ENCODE measurements at places on chromosomes 4 and X. TPM values are rescaled to one million over a fixed set of nuclear protein-coding genes. Genes with fewer than 3 reads are reported as not detected.

DNA sequence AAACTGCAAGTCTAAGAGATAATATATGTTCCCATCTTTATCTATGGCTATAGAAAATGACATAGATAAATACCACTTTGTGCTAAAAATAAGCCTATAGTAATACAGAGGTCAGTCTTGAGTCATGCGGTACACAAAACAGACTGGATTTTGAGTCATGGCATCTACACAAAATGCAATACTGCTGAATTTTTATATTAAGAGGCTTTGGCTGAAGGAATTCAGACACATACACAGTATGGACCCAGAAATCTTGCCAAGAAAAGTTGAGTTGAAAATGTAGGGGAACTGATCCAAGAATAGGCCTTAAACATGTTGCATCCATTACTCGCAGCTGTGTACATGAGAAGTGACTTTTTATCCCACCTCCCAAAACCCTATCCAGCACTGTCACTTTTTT, 184.4 kb downstream of the TENM3 start:
- no peak overlapping the region for H3K4me3 ChIP-seq
- H3K27ac ChIP-seq: no peak overlapping the region
- no peaks in the 10 kb centered on the region for H3K4me1 ChIP-seq
- H3K36me3 ChIP-seq: no peaks in the 10 kb centered on the region
- DNase-seq: no peak

- no peaks in the 10 kb centered on the region for H3K36me3 ChIP-seq
- DNase-seq: no peak
- peaks cover 23% of the 10 kb centered on the region for H3K27me3 ChIP-seq
Measured at GRCh38 chrX:153374426-153374825, 26.7 kb downstream of the PNMA6E start.

- no peaks in the 10 kb centered on the region for H3K27me3 ChIP-seq
- H3K4me1 ChIP-seq: no peaks in the 10 kb centered on the region
- H3K4me3 ChIP-seq: no peak overlapping the region
- DNase-seq: no peak
Measured at GRCh38 chr4:167893531-167893930, 198.8 kb upstream of the ANXA10 start.

GRCh38 chr4:152696764-152697261, 17.0 kb upstream of the TMEM154 start:
- H3K4me3 ChIP-seq: peak overlapping the region; percentile 8
- no peak overlapping the region for H3K27ac ChIP-seq
- peaks cover 11% of the 10 kb centered on the region for H3K27me3 ChIP-seq
- no peaks in the 10 kb centered on the region for H3K4me1 ChIP-seq

- H3K36me3 ChIP-seq: no peaks in the 10 kb centered on the region
- no peak overlapping the region for H3K4me3 ChIP-seq
- DNase-seq: no peak
Measured at GRCh38 chrX:138287205-138287877, 424.2 kb downstream of the FGF13 start.

- no peaks in the 10 kb centered on the region for H3K36me3 ChIP-seq
- peaks cover 3% of the 10 kb centered on the region for H3K4me1 ChIP-seq
- H3K27ac ChIP-seq: no peak overlapping the region
- H3K4me3 ChIP-seq: no peak overlapping the region
- DNase-seq: no peak
- peaks cover 2% of the 10 kb centered on the region for H3K27me3 ChIP-seq
Measured at GRCh38 chrX:124325732-124326131, 6.7 kb upstream of the TEX13D start.

DNA sequence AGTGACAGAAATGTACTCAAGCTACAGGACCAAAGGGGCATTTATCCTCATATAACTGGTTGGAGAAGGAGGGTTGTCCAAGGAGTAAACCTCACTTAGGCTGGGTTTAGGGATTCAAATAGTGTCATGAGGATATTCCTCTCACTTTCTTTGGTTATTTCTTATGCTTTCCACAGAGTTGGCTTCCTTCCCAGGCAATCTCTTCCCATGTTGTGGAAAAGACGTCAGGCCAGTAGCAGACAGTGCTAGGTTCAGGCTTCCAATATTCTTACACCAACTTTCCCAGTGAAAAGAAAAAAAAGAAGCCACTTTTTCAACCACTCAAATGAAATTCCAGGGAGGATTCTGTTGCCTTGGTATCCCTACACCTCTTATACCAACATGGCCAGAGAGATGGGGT, 653.0 kb downstream of the C4orf33 start:
- no peaks in the 10 kb centered on the region for H3K4me1 ChIP-seq
- no peak overlapping the region for H3K27ac ChIP-seq
- no peak overlapping the region for H3K4me3 ChIP-seq
- no peak for DNase-seq

- H3K27ac ChIP-seq: no peak overlapping the region
- no peak overlapping the region for H3K4me3 ChIP-seq
Measured at GRCh38 chr4:42167709-42168108, 15.3 kb upstream of the BEND4 start.

DNA sequence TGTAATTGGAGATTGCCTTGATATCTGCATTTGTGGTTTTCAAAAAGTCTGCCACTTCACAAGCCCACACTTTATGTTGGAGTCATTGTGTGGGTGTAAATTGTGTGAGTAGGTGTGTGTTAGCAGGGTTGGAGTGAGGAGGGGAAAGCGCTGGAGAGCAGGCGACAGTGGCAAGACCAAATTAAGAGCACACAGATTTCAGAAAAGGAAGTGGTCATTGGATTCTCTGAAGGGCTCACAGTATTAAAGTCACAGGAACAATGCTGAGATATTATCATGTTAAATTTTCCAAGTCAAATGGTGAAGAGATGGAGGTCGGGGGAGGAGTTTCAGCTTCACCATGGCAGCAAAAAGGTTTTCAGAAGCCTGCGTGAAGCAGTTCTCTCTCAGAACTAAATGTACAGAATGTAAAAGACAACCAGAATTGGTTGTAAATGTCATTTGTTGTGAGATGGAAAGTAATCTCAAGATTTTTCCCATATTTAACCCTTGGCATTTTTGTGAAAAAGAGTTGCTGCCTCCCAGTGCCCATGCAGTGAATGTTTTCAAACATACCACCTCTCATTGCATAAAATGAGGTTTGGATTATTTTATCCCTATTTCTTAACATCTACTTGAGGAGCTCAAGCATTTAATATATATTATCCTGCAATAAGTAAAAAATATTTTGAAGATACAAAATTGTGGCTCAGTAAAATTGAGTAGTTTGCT, 265.9 kb downstream of the ZNF674 start:
- peaks cover 4% of the 10 kb centered on the region for H3K27me3 ChIP-seq
- DNase-seq: peak; percentile 62
- no peaks in the 10 kb centered on the region for H3K36me3 ChIP-seq
- H3K27ac ChIP-seq: peak overlapping the region; percentile 98

DNA sequence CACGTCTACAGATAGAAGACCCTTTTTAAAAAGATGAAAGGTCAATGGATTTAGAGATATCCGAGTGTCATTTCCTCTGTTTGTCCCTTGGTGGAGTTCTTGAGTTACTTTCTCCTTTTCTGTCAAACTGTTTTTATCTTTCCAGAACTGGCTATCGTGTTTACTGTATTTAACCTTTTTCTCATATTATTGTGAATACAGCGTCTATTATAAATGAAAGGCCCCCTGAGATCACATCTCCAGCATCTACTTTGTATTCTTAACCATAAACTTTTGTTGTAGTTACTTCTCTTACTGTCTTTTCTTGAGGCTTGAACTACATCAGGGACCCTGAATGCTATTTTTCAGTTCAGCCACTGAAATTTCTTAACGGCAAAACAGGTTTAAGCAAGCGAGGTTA, 4.0 kb upstream of the PCDH7 start:
- no peak overlapping the region for H3K27ac ChIP-seq
- H3K36me3 ChIP-seq: peaks cover 19% of the 10 kb centered on the region
- peaks cover 25% of the 10 kb centered on the region for H3K27me3 ChIP-seq
- no peak for DNase-seq

DNA sequence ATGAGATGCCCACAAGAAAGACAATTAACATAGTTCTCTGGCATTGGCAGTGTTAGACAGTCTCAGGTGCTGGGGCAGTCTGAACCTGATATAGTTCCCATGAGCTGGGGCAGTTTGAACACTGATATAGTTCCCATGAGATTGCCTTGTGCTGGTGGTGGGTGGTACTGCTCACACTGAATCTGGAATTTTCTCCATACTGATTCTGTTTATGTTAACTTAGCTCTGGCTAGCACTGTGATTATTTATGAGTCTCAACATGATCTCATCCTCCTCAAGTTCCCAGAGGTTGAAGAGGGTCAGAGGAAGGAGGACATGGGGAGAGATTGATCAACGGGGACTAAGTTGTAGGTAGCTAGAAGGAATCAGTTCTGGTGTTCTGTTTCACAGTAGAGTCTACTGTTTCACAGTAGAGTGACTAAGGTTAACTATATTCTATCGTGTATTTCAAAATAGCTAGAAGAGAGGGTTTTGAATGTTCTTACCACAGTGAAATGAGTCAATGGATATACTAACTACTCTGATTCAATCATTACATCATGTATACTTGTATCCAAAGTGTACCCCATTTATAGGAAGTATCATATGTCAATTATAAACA, 379.9 kb downstream of the ADAM29 start:
- DNase-seq: no peak
- no peaks in the 10 kb centered on the region for H3K27me3 ChIP-seq
- H3K27ac ChIP-seq: no peak overlapping the region
- no peak overlapping the region for H3K4me3 ChIP-seq
- H3K36me3 ChIP-seq: no peaks in the 10 kb centered on the region

DNA sequence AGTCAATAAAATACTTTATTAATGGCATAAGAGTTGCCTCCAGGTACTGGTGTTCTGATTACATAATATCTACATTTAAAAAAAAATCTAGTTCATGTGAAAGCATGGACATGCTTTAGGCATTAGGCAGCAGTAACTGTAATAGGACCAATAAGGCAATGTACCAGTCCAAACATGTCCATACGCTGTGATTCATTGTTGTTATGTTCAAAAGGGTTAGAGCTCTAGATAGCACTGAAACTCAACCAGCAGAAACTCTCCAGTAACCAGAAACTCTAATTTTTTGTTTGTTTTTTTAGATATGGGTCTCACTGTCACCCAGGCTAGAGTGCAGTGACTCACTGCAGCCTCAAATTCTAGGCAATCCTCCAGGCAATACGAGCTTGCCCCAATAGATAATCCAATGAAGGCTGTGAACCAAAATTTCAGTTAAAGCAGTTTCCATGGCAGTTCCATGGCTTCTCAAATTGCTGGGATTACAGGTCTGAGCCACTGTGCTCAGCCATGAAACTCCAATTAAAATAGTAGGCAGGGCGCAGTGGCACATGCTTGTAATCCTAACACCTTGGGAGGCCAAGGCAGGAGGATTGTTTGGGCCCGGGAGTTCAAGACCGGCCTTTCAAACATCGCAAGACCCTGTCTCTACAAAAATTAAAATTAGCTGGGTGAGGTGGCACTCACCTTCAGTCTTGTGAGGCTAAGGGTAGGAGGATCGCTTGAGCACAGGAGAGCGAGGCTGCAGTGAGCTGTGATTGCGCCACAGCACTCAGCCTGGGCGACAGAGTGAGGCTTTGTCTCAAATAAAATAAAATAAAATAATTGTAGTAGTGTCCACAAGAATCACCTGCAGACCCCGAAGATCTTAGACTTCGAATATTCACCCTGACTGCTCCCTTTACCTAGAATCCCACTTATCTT, 36.3 kb downstream of the MGARP start:
- H3K4me1 ChIP-seq: no peaks in the 10 kb centered on the region
- H3K27ac ChIP-seq: no peak overlapping the region
- H3K36me3 ChIP-seq: no peaks in the 10 kb centered on the region
- DNase-seq: no peak

GRCh38 chr4:2194496-2194895, 47.4 kb downstream of the HAUS3 start:
- H3K4me3 ChIP-seq: no peak overlapping the region
- H3K27me3 ChIP-seq: no peaks in the 10 kb centered on the region
- peaks cover 2% of the 10 kb centered on the region for H3K4me1 ChIP-seq

DNA sequence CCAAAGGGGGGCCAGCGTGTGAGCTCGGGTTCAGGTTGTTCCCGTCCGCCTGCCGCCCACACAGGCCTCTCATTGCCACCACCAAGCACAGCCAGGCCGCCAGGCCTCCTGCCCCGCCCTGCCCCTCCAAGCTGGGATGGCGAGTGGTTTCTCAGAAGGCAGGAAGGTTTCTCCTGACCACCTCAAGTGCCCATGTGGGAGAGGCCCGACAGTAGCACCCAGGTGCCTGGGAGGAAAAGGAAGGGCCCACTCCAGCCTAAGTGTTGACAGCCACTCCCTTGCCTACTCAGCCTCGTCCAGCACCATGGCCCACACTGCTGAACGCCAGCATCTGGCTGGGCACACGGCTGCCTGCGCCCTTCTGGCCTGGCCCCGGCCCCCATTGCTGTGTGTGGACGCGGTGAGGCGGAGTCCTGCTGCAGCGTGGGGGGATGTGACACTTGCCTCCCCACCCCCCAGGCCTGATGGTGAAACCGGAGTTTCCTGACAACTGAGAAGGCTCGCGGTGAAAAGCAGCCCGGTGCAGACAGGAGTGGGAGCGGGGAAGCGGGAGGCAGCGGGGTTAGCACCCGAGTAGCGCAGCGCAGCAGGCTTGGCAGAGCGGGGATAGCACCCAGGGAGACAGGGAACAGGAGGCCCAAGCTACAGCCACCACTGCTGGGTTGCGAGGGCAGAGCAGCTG, 19.2 kb downstream of the FLNA start:
- H3K4me3 ChIP-seq: no peak overlapping the region
- H3K36me3 ChIP-seq: no peaks in the 10 kb centered on the region
- DNase-seq: no peak
- H3K4me1 ChIP-seq: peaks cover 24% of the 10 kb centered on the region
- no peak overlapping the region for H3K27ac ChIP-seq

- no peak for DNase-seq
- peaks cover 4% of the 10 kb centered on the region for H3K4me1 ChIP-seq
- no peak overlapping the region for H3K4me3 ChIP-seq
- H3K27me3 ChIP-seq: no peaks in the 10 kb centered on the region
Measured at GRCh38 chr4:26762650-26763049, 98.0 kb upstream of the STIM2 start.

GRCh38 chrX:132694382-132694781, 205.5 kb upstream of the MBNL3 start:
- no peak for DNase-seq
- H3K27me3 ChIP-seq: peaks cover 56% of the 10 kb centered on the region
- H3K27ac ChIP-seq: no peak overlapping the region

Gene NSG1
- not detected for total RNA-seq

Gene PITX2
- total RNA-seq: not detected

Gene UCHL1
- 1.9 TPM for total RNA-seq

Gene SPANXA1
- total RNA-seq: not detected

Gene SPON2
- 13.6 TPM for total RNA-seq

Gene BEX3
- not detected for total RNA-seq

Gene MID1
- 0.36 TPM for total RNA-seq

Gene ASB9
- not detected for total RNA-seq

All from natural killer cell treated with Interleukin-12 subunit alpha and Interleukin-12 subunit beta and Interleukin-15 and Interleukin-18, amount 100 ng/mL, for 72 hours (primary cell).